ENCODE measurements at places on chromosomes 1 and 21.

DNA sequence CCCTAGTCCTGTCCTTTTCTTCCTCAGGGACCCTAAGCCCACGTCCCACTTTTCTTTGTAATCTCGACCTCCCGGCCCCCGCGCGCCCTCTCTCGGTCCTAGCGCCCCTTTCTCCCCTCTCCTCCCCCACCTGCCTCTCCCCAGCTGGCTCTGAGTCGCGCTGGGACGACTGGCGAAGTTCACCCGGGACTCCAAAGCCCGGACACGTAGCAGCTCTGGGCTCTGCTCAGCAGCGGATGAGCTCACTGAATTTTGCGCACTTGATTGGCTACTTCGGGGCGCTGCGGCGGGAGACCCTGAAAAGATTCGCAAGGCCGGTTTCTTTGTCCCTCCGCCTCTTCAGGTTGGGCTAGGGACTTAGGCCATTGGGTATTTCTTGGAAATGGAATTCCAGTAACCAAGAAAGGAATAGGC lies 16.3 kb upstream of the ACKR1 start:
- DNase-seq: no peak

GRCh38 chr1:16013908-16014258 lies 4.0 kb downstream of the HSPB7 start:
- no peak for DNase-seq

DNA sequence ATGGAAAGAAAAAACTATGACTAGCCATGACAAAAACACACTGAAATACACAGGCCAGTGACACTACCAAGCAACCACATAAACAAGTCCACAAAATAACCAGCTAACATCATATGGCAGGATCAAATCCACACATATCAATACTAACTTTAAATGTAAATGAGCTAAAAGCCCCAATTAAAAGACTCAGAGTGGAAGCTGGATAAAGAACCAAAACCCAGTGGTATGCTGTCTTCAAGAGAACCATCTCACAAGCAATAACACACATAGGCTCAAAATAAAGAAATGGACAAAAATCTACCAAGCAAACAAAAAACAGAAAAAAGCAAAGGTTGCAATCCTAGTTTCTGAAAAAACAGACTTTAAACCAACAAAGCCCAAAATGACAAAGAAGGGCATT lies 476.2 kb upstream of the BEND5 start:
- no peak for DNase-seq

GRCh38 chr21:20997636-20998455 lies at the start of gene NCAM2:
Gene NCAM2, plus strand, starts transcription at chr21:20998409.
- DNase-seq: peak; percentile 6

DNA sequence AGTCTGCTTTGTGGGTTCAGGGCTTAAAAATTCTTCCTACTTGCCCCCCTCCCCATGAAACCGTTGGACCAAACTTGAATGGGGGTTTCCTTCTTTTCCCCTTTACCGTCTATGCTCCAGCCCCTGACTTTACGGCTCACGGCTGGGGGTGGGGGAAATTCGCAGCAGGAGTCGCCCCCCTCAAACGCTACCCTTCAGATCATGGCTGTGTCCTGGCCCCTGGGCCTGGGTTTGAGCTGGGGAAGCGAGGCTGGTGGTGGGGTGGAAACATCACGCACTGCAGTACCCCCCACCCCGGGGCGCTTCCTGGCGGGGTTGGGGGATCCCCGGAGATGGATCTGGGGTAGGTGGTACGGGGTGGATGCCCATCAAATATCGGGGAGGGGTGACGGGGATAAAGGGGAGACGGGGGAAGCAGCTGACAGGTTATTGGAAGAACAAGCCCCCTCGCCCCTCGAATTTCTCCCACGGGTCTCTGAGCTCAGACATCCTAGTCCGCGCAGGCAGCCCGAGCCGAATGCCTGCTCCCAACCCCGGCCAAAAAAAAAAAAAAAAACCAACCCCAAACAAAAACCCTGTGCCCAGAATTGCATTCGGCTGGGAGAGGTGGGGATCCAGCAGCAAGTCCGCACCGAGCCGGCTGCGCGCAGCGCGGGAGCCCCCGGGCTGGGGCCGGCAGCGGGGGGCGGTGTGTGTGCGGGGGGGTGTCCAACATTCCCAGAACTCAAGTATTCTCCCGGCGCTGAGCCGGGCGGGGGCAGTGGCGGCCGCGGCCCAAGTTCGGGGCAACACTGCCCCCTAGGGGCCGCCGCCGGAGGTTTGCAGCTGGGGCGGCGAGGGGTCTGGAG lies 59.0 kb upstream of the ACOT11 start:
- DNase-seq: peak; percentile 50

- no peak for DNase-seq
Measured at GRCh38 chr1:63442141-63442475, 74.7 kb downstream of the ALG6 start.
